ENCODE measurements at places on chromosomes 16 and 17. TPM values are rescaled to one million over a fixed set of nuclear protein-coding genes. Genes with fewer than 3 reads are reported as not detected.

The IL17C gene
- polyA plus RNA-seq, result not detected

The TPSAB1 gene
- polyA plus RNA-seq, result not detected

The TENT4B gene
- polyA plus RNA-seq, result 17.1 TPM

DNA sequence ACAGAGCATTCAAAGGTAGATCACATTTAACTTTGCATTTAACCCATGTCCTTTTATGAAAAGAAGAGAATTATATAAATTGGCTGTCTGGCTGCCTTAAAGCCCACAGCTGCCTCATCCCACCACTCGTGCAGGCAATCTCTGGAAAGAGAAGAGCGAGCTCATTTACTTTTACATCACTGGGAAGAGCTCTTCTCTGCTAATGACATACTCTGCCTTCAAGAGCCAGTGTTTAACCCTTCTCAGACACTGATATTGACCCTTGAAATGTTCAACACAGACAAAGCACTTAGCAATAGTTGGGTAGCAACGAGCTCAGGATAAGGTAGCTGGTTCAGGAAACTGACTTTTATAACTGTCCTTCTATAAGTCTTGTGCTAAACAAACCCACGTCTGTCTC is 6.8 kb downstream of the KRT38 start:
- no peak for DNase-seq

DNA sequence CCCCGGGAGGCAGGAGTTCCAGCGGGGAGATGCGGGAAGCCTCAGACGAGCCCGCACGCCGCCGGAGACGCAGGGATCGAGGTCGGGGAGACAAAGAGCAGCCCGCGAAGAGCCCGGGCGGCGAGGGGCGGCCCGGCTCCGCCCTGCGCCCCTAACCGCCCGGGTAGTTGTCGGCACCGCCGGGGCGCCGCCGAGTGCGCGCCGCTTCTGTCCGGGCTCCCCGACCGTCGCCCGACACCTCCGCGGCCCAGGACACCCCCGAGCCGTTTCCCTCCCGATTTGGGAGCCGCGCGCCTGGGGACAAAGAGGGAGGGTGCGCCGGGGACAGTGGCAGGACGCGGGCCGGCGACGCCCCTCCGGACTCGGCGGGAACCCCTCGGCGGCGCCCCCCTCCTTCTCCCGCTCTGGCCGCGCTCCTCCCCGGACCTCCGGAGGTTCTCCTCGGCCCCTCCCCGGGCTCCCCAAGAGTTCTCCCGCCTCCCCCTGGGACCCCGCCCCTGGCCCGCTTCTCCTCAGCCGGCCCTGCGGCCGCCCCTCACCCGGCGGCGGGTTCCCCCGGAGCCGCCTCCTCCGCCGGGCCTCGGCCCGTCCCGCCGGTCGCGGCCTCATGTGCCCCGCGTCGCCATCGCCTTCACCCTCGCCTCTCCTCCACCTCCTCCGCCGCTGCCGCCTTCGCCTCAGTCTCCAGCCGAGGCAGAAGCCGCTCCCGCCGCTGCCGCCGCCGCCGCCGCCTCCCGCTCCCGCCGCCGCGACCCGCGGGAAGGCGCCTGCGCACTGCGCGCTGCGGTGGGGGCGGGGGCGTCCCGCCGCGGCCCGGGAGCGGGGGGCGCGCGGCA is at the start of gene GJC1:
GJC1 (minus strand) TSS at position 765 of the 836 bp plus-strand sequence. CDS start 24,470 bp downstream, outside the sequence.
- peak; percentile 59 for DNase-seq

GRCh38 chr16:30065102-30065942 is at the start of gene ALDOA:
Gene ALDOA (plus strand): TSS chr16:30065760. CDS start chr16:30066898, 1,138 bp downstream.
- DNase-seq, result peak; percentile 94

- no peak for DNase-seq
These were observed 54.1 kb downstream of the XYLT1 start for GRCh38 chr16:17416461-17417311.

DNA sequence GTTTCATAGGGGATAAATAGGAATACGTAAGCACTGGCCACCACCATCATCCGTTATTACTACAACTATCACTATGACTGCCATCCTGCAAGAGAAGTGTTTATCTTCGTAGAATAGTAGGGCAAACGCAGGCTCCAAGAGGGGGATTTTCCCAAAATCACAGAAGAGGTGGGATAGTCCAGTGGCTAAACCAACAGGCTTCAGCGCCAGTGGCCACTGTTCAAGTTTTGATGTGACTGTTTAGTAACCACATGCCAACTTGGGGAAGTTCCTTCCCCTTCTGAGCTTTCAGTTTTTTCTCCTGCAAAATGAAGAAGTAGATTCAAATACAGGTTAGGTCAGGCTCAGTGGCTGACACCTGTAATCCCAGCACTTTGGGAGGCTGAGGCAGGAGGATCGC is 60.7 kb upstream of the GRIN2A start:
- DNase-seq, result no peak

Measured in renal cortex interstitium (tissue), 15 donors.